ENCODE measurements at places on chromosomes 16 and 17. TPM values are rescaled to one million over a fixed set of nuclear protein-coding genes. Genes with fewer than 3 reads are reported as not detected.

GRCh38 chr16:20829536-20829935, 23.2 kb downstream of the REXO5 start:
- no peak overlapping the region for H3K27ac ChIP-seq
- no peaks in the 10 kb centered on the region for H3K36me3 ChIP-seq
- H3K4me3 ChIP-seq, result no peak overlapping the region
- H3K4me1 ChIP-seq, result no peaks in the 10 kb centered on the region
- H3K27me3 ChIP-seq, result no peaks in the 10 kb centered on the region

- DNase-seq, result no peak
- no peaks in the 10 kb centered on the region for H3K4me1 ChIP-seq
- no peak overlapping the region for H3K27ac ChIP-seq
- H3K36me3 ChIP-seq, result no peaks in the 10 kb centered on the region
These were observed 571.5 kb upstream of the CDH5 start for GRCh38 chr16:65794973-65795372.

GRCh38 chr17:80104321-80104955, 3.1 kb downstream of the GAA start:
- H3K27me3 ChIP-seq, result no peaks in the 10 kb centered on the region
- H3K27ac ChIP-seq, result no peak overlapping the region
- H3K36me3 ChIP-seq, result peaks cover 27% of the 10 kb centered on the region
- peak; percentile 42 for DNase-seq

GRCh38 chr17:76713765-76714164, 3.0 kb upstream of the MXRA7 start:
- H3K27me3 ChIP-seq, result no peaks in the 10 kb centered on the region
- H3K27ac ChIP-seq, result peak overlapping the region; percentile 89
- H3K4me1 ChIP-seq, result peaks cover 53% of the 10 kb centered on the region
- H3K4me3 ChIP-seq, result no peak overlapping the region

GRCh38 chr17:1976683-1977064, 48.5 kb downstream of the RTN4RL1 start:
- DNase-seq, result no peak
- H3K4me1 ChIP-seq, result peaks cover 12% of the 10 kb centered on the region
- no peak overlapping the region for H3K27ac ChIP-seq
- no peaks in the 10 kb centered on the region for H3K27me3 ChIP-seq
- H3K36me3 ChIP-seq, result no peaks in the 10 kb centered on the region
- no peak overlapping the region for H3K4me3 ChIP-seq

DNA sequence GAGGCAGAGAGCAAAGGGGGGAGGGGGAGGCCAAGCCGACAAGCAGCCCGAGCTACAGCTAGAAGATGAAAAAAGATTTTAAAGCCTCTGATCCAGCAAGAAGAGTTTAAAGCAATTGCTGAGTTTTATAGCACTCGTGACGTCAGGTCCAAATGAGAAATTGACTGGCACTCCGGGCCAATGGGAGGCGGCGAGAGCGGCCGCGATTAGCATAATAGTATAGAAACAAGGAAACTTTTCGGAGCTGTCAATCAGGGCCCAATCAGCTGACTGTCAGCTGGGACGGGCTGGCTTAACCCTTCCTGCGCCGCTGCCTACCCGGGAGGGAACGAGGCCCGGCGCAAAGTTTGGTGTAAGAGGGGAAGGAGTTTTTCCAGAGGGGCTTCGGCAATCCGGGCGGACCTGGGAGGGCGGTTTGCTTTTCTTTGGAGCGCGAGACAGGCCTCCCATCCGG, at the start of gene MAF:
Gene MAF, minus strand, starts transcription at position 100 of the 454 bp plus-strand sequence. CDS start 835 bp downstream, outside the sequence.
- DNase-seq, result peak; percentile 93
- H3K4me3 ChIP-seq, result peak within 1 kb of the TSS; percentile 80
- no peaks in the 10 kb centered on the region for H3K27me3 ChIP-seq
- no peaks in the 10 kb centered on the region for H3K36me3 ChIP-seq
- peak within 1 kb of the TSS; percentile 94 for H3K27ac ChIP-seq
- peaks cover 9% of the 10 kb centered on the region for H3K4me1 ChIP-seq

GRCh38 chr16:89577055-89577759, 1.6 kb downstream of the CPNE7 start:
- DNase-seq, result no peak
- H3K4me3 ChIP-seq, result no peak overlapping the region
- H3K36me3 ChIP-seq, result no peaks in the 10 kb centered on the region
- H3K27me3 ChIP-seq, result peaks cover 50% of the 10 kb centered on the region

PSKH1 gene
- 11.3 TPM for total RNA-seq

GRCh38 chr17:68029512-68030215, 5.9 kb upstream of the KPNA2 start:
- no peak overlapping the region for H3K27ac ChIP-seq
- no peak for DNase-seq
- no peaks in the 10 kb centered on the region for H3K36me3 ChIP-seq
- no peaks in the 10 kb centered on the region for H3K27me3 ChIP-seq

DNA sequence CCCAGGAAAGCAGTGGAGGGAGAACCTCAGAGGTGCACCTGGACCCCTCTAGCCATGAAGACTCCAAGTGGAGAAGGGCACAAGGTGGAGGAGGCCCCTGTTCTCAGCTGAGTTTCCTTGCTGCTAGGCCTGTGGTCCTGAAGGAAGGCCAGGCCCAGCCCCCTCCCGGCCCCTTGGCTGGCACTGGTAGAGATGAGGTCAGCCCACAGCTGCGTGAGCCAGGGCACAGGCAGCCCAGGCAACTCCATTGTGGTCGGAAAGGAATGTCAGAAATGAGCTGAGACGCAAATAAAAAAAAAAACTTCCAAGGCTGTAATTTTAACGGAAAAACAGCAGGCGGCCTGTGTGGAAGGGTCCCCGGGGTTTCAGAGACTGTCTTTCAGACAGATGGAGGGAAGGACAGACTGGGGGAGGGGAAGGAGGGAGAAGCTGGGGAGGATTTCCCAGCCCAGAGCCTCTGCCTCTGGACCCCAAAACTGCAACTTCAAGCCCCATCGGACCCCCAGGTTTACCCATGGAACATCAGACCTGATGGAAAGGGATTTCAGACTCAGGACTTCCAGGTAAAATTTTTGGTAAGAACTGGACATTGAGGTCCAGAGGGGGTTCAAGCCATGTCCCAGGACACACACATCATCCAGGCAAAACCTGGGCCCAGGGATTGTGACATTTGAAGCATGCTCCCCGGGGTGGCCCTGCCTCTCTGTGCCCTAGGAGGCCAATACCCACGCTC, 25.6 kb upstream of the MRPS23 start:
- DNase-seq, result peak; percentile 87
- peaks cover 79% of the 10 kb centered on the region for H3K4me1 ChIP-seq
- H3K27ac ChIP-seq, result peak overlapping the region; percentile 84
- peaks cover 3% of the 10 kb centered on the region for H3K36me3 ChIP-seq
- no peaks in the 10 kb centered on the region for H3K27me3 ChIP-seq
- H3K4me3 ChIP-seq, result peak overlapping the region; percentile 39

ABCA6 gene
- 6.8 TPM for total RNA-seq

DNA sequence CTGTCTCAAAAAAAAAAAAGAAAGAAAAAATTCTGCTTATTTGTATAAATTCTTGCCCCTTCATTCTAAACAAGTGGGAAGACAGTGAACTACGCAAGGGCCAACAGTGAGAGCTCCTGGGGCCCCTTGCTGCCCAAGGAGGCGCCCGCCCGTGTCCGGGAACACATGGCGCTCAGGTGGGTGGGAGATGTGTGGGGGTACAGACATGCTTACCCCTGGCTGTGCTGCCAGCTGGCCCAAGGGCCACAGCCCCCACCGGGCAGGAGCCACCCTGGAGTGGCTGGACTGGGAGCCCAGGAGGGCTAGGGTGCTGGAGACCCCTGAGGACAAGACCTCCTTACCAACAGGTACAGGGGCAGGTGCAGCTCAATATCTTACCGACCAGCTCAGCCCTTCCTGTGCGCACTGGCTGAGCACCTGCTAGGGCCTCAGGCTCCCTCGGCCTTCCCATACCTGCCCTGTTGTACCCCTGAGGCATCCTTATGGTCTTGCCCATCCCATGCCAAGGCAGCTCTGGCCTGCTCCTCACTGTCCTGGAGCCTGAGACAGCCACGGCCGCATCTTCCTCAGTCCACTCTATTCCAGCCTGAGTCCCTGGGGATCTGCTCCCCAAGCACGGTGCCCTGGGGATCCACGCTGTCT, 56.2 kb downstream of the CCDC57 start:
- no peaks in the 10 kb centered on the region for H3K27me3 ChIP-seq
- no peak overlapping the region for H3K27ac ChIP-seq

RAMP2 gene
- 15.4 TPM for total RNA-seq

GRCh38 chr17:77332034-77332971, 191.5 kb downstream of the SEC14L1 start:
- H3K4me1 ChIP-seq, result peaks cover 34% of the 10 kb centered on the region
- H3K4me3 ChIP-seq, result no peak overlapping the region
- no peak for DNase-seq
- no peaks in the 10 kb centered on the region for H3K27me3 ChIP-seq
- peak overlapping the region; percentile 57 for H3K27ac ChIP-seq

DNA sequence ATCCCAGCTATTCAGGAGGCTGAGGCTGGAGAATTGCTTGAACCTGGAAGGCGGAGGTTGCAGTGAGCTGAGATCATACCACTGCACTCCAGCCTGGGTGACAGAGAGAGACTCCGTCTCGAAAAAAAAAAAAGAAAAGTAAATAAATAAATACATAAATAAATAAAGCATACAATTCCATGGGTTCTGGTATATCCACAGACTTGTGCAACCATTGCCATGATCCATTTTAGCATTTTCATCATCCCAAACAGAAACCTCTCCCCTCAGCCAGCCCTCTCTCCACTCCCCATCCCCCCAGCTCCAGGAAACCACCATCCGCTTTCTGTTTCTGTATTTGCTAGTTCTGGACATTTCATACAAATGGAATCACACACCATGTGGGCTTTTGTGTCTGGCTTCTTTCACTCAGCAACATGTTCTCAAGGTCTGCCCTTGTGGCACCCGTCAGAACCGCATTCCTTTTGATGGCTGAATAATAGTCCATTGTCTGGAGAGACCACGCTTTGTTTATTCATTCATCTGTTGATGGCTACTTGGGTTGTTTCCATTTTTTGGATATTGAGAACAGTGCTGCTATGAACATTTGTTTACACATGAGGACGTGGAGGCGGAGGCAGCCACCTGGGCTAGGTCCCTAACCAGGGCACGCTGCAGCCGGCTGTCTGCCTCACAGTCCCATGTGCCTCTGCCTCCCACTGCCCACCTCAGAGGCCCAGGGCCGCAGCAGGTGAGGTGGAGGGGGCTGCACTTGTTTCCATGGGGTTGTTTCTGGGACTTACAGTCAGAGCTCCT, 76.2 kb downstream of the NT5M start:
- DNase-seq, result no peak
- H3K27ac ChIP-seq, result no peak overlapping the region
- no peak overlapping the region for H3K4me3 ChIP-seq
- no peaks in the 10 kb centered on the region for H3K4me1 ChIP-seq
- no peaks in the 10 kb centered on the region for H3K36me3 ChIP-seq

Data from psoas muscle (tissue), 8 donors.